ENCODE measurements at places on chromosomes 5 and 9.

- H3K27ac ChIP-seq = no peak overlapping the region
- no peaks in the 10 kb centered on the region for H3K27me3 ChIP-seq
- H3K36me3 ChIP-seq = no peaks in the 10 kb centered on the region
- H3K4me1 ChIP-seq = no peaks in the 10 kb centered on the region
- no peak overlapping the region for H3K4me3 ChIP-seq
- no peak for DNase-seq
Measured at GRCh38 chr5:28234356-28234968, 1196.1 kb upstream of the CDH9 start.

- H3K36me3 ChIP-seq = no peaks in the 10 kb centered on the region
- no peaks in the 10 kb centered on the region for H3K4me1 ChIP-seq
- no peak for DNase-seq
- no peak overlapping the region for H3K4me3 ChIP-seq
- no peak overlapping the region for H3K27ac ChIP-seq
- H3K27me3 ChIP-seq = no peaks in the 10 kb centered on the region
Measured at GRCh38 chr9:102855641-102856040, 139.5 kb upstream of the CYLC2 start.

GRCh38 chr9:112787978-112788377, 37.4 kb downstream of the SNX30 start:
- H3K36me3 ChIP-seq = no peaks in the 10 kb centered on the region
- H3K4me1 ChIP-seq = peaks cover 14% of the 10 kb centered on the region
- H3K27me3 ChIP-seq = no peaks in the 10 kb centered on the region
- H3K4me3 ChIP-seq = no peak overlapping the region
- no peak for DNase-seq

DNA sequence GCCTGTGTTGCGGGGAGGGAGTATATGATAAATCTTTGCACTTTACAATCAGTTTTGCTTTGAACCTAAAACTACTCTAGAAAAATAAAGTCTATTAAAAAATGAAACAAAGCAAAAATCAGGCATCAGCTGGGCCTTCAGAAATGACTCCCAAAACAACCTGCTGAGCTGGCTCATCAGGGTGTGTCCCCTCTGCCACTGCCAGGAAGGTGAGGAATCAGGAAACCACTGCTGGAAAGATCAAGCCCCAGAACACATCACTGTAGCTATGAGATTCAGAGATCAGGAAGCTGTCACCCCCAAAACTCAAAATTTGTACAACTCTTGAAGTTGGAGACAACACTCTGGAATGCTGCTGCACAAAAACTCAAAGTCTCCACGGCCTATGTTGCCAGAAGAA, 40.5 kb upstream of the TBCA start:
- no peak overlapping the region for H3K4me3 ChIP-seq
- no peaks in the 10 kb centered on the region for H3K4me1 ChIP-seq
- H3K36me3 ChIP-seq = no peaks in the 10 kb centered on the region
- no peaks in the 10 kb centered on the region for H3K27me3 ChIP-seq
- no peak for DNase-seq

- H3K4me3 ChIP-seq = no peak overlapping the region
- no peaks in the 10 kb centered on the region for H3K36me3 ChIP-seq
- H3K4me1 ChIP-seq = peaks cover 6% of the 10 kb centered on the region
- DNase-seq = no peak
Measured at GRCh38 chr5:113043491-113043931, 66.9 kb downstream of the DCP2 start.

- H3K27ac ChIP-seq = no peak overlapping the region
- peaks cover 74% of the 10 kb centered on the region for H3K27me3 ChIP-seq
- DNase-seq = no peak
- peaks cover 32% of the 10 kb centered on the region for H3K4me1 ChIP-seq
- no peaks in the 10 kb centered on the region for H3K36me3 ChIP-seq
- no peak overlapping the region for H3K4me3 ChIP-seq
Measured at GRCh38 chr5:139650689-139651042, 2.5 kb downstream of the CXXC5 start.

GRCh38 chr9:37146410-37146809, 26.0 kb downstream of the ZCCHC7 start:
- H3K4me1 ChIP-seq = peaks cover 34% of the 10 kb centered on the region
- H3K27me3 ChIP-seq = no peaks in the 10 kb centered on the region

GRCh38 chr9:6576987-6577386, 68.5 kb downstream of the GLDC start:
- H3K27me3 ChIP-seq = peaks cover 7% of the 10 kb centered on the region
- H3K4me1 ChIP-seq = no peaks in the 10 kb centered on the region
- DNase-seq = no peak
- no peak overlapping the region for H3K27ac ChIP-seq
- no peaks in the 10 kb centered on the region for H3K36me3 ChIP-seq
